ENCODE measurements at places on chromosomes 6 and 20.

GRCh38 chr6:135586388-135586787 is 88.8 kb upstream of the AHI1 start:
- DNase-seq, result no peak

DNA sequence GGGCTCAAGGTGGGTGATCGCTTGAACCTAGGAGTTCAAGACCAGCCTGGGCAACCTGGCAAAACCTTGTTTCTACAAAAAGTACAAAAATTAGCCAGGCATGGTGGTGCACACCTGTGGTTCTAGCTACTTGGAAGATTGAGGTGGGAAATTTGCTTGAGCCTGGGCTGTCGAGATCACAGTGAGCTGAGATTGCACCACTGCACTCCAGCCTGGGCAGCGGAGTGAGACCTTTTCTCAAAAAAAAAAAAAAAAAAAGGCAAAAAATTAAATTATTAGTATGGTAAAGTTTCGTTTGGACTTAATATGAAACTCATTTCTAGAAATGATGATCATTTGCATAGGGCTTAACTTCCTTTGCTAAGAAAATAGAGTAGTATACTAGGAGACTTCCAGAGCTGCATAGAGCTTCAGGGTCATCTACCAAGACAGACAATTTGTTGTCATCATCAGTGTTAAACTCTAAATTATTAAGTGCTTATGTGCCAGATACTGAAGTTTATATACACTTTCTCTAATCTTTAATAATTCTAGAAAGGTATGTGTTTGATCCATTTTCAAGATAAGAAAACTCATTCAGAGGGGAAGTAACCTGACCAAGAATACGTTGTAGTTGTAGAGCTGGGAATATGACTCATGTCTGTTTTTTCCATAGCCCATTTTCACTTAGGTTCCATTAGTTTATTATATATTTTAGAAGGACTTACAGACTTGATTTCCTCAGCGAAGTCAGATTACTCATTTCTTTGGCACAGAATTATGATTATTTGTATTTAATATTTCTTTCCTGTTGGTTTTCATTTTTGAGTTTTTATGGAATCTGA is 84.5 kb downstream of the SLC16A10 start:
- no peak for DNase-seq

GRCh38 chr20:47487175-47487917 is 14.3 kb upstream of the NCOA3 start:
- peak; percentile 69 for DNase-seq

- no peak for DNase-seq
Observed at GRCh38 chr6:27553123-27553904, 80.4 kb upstream of the ZNF184 start.

DNA sequence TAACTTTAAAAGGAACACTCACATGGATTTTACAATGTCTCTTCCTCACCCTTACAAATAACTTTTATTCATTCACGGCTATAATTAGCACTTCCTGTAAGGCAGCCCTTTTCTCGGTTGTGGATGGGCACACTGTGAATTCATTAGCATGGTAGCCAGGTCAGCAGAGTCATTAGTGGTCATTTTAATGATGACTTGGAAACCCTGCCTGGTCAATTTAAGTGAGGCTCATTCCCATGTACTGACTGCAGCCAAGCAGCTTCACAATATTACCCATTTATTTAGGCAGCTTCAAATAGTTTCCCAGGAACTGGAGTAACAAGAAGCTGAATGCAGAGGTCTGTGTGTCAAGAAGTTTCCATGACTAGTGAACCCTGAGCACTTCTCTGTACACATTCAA is 248.8 kb downstream of the KHDC1L start:
- DNase-seq, result no peak

- no peak for DNase-seq
Observed at GRCh38 chr6:52849137-52849536, 8.5 kb upstream of the GSTA5 start.

DNA sequence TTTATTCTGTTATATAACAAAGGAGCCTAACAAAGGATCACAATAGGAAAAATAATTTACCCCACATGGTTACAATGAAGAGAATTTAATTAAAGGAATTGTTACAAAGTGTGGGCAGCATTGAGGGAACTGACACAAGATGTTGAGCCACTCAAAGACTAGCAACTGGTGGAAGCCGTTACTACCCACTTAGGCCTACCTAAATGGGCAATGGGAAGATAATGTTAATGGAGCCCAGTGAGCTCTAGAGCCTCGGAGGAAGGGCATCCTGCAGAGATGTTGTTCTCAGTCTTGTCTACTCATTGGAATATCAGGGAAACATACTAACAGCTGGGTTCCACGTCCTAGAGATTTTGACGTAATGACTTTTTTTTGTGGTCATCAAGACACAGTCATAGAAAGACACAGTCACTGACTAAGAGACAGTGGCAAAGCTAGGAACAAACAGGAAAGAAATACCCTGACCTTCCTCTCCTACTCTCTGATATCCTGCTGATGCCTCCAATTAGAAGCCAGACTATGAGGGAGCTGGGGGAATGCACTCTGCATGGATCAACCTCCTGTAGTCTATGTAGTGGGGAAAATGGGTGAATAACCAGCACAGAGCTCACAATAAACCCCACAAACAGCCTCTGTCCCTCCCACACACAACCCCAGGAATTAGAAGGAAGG is 523.8 kb upstream of the FLRT3 start:
- DNase-seq, result no peak

DNA sequence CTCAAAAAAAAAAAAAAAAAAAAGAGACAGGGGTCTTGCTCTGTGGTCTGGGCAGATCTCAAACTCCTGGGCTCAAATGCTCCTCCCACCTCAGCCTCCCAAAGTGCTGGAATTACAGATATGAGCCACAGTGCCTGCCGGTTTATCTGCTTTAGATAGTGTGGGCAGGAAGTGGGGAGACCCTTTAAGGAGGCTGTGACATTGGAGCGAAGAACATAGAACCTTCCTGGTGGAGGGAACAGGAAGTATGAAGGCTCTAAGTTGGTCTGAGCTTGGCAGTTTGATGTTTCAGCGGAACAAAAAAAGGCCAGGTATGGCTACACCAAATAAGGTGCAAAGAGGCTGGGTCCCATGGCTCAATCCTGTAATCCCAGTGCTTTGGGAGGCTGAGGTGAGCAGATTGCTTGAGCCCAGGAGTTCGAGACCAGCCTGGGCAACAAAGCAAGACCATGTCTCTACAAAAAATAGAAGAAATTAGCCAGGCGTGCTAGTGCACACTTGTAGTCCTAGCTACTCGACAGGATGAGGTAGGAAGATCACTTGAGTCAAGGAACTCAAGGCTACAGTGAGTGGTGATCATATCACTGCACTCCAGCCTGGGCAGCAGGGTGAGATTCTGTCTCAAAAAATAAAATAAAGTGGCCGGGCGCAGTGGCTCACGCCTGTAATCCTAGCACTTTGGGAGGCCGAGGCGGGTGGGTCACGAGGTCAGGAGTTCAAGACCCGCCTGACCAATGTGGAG is 8.7 kb upstream of the ZMYND8 start:
- no peak for DNase-seq

DNA sequence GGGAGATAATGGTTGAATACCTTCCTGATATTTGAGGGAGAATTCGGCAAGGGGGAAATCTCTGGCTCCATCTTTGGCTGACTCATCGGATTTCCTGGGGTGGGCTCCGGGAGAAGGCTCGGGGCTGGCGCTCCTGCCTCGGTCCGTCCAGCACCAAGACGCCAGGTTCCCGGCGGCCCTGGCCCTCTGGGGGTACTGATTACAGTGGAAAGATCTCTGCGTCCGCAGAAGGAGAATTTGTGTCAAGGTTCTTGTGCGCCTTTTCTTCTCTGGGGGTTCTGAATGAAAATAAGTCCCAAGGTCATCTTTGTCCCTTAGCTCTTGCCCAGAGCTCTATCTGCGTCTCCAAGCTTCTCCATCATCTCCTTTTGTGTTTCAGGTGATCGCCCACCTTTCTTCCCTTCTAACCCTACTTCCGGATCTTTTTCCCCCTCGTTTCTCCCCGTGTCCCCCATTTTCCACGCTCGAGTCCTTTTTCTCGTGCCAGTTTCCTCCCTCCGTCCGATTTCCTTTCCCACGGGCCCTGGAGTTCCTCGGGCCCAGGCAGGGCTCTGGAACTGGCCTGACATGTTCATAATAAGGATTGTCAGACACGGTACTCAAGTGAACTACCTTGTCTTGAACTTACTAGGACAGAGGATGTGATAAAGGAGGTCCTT is 11.6 kb downstream of the NRN1 start:
- DNase-seq, result no peak

DNA sequence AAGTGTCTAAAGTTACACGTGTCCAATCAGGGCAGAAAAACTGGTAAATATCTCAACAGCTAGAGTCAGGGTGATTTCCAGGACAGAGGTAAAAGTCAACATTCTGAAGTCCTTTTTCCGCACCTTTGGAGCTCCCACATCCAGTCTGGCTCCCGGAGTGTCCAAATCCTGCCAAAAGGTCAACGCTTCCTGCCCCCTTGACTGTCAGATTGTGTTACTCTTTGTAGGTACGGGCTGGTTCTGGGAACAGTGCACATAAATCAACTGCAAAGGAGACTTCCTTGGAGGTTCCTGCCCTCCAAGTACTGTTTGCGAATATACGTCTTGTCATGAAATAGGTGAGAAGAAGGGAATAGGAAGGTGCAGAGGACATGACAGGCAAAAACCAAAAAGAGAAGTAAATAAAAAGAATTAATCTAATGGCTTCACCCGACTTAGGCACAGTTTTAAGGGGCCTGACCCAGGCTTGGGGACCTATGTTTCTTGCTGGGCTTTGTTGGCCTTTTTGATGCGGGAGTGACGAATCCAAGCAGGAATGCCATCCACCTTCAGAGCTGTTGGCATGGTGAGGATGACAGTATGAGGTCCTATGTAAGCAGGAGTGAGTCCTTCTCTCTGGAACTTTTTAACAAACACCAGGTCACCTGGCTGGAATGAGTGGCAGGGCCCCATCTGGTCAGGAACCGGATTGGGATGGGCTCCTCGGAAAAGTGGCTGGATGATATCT is 155.4 kb downstream of the TRIM27 start:
- no peak for DNase-seq

- no peak for DNase-seq
Observed at GRCh38 chr6:165987483-165988301, 180.0 kb downstream of the TBXT start.

GRCh38 chr6:44260451-44261297 is 3.3 kb upstream of the SLC35B2 start:
- DNase-seq, result no peak
